ENCODE measurements at places on chromosomes 5 and 9. TPM values are rescaled to one million over a fixed set of nuclear protein-coding genes. Genes with fewer than 3 reads are reported as not detected.

The LCNL1 gene
- not detected for total RNA-seq

The BHMT2 gene
- total RNA-seq: 1.2 TPM

The NR4A3 gene
- 1.3 TPM for total RNA-seq

The WDR38 gene
- not detected for total RNA-seq

The RPP25L gene
- 30.1 TPM for total RNA-seq

The GPX3 gene
- 35.0 TPM for total RNA-seq

All from epithelial cell of alveolus of lung (primary cell).